Fibroblast of skin of scalp (primary cell): ENCODE measurements at places on chromosomes 3 and 15.
A peak's percentile ranks its signal among the peaks of the same experiment; 100 is the strongest.

DNA sequence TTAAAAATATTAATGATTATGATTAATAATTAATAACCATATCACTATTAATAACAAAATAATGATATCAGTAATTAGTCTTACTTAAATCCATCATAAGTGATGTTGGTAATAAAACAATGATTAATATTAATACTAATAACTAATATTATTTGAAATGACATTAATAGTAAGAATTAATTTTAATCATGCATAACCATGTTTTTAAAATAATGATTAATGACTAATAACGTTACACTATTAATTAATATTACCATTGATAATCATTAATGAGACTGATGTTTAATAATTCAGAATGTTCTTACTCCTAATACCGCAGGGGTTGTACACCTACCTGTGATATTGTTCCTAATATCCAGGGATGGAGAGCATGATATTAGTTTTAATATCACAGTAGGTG, 53.4 kb upstream of the FRG2C start:
- DNase-seq: no peak

GRCh38 chr3:58176827-58177489, 33.8 kb downstream of the DNASE1L3 start:
- DNase-seq: no peak

- DNase-seq: no peak
Measured at GRCh38 chr3:10262027-10262426, 13.8 kb downstream of the TATDN2 start.

DNA sequence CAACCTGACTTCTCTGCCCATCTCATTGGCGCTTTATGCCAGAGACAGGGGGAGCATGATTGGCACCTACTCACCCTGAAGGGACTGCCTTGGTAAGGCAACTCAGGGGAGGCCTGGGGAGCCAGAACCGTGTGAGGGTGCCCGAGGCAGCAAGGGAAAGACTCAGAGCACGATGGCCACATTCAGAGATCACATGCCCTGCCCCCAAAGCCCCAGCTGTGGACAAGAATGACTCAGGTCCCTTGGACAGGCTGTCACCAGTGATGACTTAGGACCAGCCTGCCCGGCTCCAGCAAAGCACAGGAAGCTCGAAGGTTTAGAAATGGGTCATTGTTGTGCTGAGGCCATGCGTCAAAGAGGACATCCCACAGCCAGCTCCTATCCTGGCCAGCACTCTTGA, 49.1 kb upstream of the LIMD1 start:
- DNase-seq: peak; percentile 40

DNA sequence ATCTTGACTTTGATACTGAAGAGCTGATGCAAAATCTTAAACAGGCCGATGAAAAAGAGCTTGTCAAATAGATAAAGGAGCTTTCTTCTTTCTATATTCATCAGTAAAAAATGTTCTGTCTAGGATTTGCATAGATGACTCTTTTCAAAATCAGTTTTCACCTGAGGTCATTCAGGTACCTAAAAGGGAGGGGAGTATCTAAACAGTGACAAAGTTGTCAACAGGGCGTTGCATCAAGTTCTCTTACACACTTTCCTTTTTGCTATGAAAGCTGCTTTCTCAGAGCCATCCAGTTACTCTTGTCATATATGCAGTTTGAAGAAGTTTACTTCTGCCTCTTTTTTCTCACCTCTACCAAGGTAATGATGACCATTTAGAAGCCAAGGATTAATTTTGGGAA, 60.0 kb downstream of the AKAP13 start:
- no peak for DNase-seq

DNA sequence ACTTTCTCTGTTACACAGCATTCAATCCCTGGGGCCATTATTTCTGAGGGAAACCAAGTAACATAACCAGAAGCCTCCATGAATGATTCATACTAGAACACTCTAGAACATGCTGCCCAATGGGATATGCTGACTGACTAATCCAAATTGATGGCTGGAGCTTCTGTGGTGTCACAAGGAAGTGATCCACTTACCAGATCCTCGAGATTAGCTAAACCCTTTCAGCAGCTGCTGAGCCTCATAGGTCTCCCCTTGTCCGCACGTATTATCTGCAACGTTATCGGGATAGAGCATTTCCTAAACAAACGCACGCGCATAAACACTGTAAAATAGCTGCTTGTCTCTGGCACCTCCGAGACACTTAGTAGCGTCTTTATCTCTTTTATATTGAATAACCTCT, 61.2 kb upstream of the PROK2 start:
- DNase-seq: no peak

DNA sequence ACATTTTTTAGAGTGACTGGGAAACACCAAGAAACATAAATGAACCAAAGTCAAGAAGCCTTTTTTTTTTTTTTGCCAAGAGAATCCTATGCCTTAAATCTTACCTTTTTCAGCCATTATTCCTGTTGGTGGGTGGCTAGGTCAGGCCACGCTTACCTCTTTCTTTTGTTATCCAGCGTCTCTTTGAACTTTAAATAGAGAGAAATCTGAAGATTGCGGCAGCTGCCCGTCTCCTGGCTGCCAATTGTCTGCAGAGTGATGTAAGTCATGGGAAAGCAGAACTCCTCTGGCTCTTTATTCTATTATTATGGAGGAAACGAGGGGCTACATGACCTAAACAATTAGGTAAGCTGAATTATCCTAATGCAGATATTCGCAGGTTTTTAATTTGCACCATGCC, at the start of gene STRIT1:
TSS of gene STRIT1 (minus strand) at position 168 of the 400 bp plus-strand sequence.
- DNase-seq: no peak
